ENCODE measurements at places on chromosomes 1 and 21.

- DNase-seq = no peak
These were observed 5.0 kb downstream of the PFKL start for GRCh38 chr21:44304877-44305293.

GRCh38 chr1:168976267-168976666, 130.2 kb upstream of the ATP1B1 start:
- no peak for DNase-seq

DNA sequence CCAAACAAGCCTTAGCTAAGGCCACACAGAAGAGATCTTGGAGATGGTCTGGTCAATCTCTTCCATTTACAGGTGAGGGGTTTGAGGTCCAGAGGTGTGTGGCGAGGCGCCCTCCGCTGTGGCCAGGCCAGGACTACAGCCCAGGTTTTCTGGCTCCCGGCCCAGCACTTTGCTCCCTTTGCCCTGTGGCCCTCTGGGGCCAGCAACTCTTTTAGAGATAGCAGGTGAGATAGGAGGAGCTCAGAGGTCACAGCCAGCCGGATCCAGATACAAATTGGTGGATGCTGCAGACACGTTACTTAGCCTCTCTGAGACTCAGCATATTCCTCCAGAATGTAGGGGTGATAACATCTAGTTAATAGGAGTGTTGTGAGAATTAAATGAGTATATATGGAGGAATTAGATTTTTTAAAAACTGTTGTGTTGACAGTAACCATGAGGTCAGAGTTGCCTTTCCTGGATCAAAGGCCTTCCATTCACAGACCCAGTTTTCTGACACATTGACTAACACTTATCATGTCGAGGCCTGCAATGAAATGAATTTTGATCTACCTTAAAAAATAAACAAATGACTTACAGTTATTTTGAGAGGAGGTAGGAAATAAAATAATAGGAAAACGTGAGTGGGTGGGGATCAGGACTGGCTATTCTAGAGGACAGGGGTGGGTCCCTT, 16.6 kb downstream of the TEX35 start:
- no peak for DNase-seq

GRCh38 chr21:41066086-41066938, 101.6 kb upstream of the BACE2 start:
- no peak for DNase-seq

DNA sequence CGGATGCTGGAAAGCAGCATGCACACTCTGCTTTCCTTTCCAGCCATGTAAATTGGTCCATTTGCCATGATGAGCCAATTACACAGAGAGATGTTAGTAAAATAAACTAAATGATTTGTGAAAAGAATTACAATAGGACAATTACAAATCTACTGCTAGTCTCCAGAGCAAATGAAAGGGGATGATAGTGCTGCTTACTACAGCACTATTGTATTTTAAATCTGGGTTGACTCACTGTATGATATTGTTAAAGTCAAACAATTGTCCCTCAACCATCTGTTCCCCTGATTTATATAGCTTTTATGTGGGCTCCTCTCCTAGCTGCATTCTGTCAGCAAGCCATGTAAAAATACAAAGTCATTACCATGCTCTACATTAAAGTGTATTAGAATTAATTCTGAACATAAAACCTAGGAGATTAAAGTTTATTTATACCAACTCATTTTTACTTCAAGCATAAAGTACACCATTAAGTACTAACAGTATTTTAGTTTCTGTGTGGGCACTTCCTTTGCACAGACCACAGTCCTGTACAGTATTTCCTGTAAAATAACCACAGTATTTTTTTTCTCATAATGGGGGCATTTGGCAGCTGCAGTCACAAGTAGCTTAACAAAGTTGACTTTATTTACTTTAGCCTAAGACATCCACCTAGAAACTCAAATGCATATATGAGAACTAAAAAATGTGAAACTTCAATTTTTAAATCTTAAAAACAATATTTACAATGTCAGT, 135.8 kb downstream of the VAV3 start:
- no peak for DNase-seq

- no peak for DNase-seq
These were observed 34.8 kb upstream of the PRELP start for GRCh38 chr1:203440771-203441170.

DNA sequence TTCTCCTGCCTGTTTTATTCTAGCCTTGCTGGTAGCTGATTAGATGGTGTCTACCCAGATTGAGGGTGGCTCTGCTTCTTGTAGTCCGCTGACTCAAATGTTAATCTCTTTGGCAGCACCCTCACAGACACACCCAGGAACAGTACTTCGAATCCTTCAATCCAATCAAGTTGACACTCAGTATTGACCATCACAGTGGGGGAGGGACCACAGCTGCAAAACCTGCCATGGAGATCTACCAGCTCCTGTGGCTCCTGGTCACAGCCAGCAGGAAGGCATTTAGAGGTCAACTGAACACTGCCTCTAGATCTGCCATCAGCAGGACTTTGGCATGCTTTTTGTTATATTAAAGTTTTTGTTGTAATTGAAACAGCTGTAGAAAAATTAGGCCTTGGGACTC, 146.9 kb downstream of the RWDD3 start:
- no peak for DNase-seq

DNA sequence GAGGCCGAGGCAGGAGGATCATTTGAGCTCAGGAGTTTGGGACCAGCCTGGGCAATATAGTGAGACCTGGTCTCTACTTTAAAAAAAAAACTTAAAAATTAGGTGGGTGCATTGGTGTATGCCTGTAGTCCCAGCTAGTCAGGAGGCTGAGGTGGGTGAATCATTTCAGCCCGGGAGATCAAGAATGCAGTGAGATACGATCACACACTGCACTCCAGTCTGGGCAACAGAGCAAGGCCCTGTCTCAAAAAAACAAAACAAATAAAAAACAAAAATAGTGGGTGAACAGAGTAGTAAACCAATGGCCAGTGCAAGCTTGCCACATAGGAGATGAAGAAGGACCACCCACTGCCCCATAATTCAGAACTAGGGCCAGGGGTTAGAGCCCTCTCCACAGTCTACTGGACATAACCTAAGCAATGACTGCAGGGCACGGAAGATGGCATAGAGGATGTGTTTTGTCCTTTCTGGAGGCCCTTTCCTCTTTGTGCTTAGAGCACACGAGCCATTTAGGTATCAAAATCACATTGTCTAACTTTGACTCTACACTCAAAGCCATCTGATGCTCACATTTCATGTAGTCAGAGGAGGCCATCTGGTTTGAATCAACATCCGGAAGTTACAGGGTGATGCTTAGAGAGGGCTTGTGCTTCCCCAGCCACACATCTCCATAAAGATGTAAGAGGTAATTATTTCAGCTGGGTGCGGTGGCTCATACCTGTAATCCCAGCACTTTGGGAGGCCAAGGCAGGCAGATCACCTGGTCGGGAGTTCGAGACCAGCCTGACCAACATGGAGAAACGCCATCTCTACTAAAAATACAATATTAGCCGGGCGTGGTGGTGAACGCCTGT, 12.6 kb downstream of the CD2 start:
- no peak for DNase-seq

Measured in stimulated activated CD4-positive, alpha-beta T cell treated with anti-CD3 and anti-CD28 coated beads, TNF-alpha, amount 100 ng/mL, for 48 hours (primary cell).